Caco-2 (cell line): ENCODE measurements at places on chromosomes 7 and 10. TPM values are rescaled to one million over a fixed set of nuclear protein-coding genes. Genes with fewer than 3 reads are reported as not detected.

- peaks cover 7% of the 10 kb centered on the region for H3K36me3 ChIP-seq
- no peak overlapping the region for H3K4me3 ChIP-seq
- DNase-seq = no peak
- H3K4me1 ChIP-seq = peaks cover 4% of the 10 kb centered on the region
Observed at GRCh38 chr10:11864727-11865126, 41.6 kb downstream of the PROSER2 start.

ATOH7 gene
- total RNA-seq = 0.21 and 0.54 TPM in 2 replicates

- H3K36me3 ChIP-seq = no peaks in the 10 kb centered on the region
- H3K4me3 ChIP-seq = no peak overlapping the region
- H3K27ac ChIP-seq = no peak overlapping the region
- H3K27me3 ChIP-seq = no peaks in the 10 kb centered on the region; the same call in 1 of the 2 replicates
Observed at GRCh38 chr10:129024046-129024445, 443.0 kb upstream of the MGMT start.

DNA sequence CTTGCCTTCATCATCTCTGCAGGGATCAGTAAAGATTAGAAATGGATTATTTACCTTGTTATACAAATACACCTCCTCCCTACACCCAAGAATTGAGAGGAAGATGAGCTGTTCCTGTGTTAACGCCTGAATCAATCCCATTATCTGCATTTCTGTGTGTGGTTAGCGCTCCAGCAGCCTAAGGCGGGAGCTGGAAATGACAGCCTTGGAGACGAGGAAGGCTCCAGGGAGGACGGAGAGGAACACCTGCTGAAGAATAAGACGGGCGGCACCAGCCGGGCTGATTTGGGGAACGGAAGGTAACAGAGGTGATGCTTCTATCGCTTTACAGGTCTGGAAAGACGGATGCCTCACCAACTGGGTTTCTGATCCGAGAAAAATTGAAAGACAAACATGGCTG lies 34.2 kb upstream of the DDC start:
- H3K4me1 ChIP-seq = no peaks in the 10 kb centered on the region
- DNase-seq = no peak

GRCh38 chr10:70599319-70599718 lies 3.2 kb downstream of the PRF1 start:
- DNase-seq = no peak
- H3K36me3 ChIP-seq = no peaks in the 10 kb centered on the region
- no peak overlapping the region for H3K4me3 ChIP-seq
- H3K4me1 ChIP-seq = peaks cover 18% of the 10 kb centered on the region

DNA sequence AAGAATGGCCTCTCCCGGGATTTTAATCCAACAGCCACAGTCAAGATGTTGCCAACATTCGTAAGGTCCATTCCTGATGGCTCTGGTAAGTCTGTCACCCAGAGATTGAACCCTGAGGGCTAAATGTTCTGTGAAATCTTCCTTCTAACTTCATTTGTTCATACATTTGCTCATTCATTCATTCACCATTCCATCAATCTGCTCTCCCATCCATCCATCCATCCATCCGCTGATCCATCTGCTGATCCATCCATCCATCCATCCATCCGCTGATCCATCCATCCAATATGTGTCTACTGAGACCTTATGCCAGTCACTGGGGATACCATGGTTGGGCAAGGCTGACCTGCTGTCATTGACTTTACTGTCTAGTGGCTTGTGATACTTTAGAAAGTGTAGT lies 65.6 kb downstream of the HK1 start:
- no peak overlapping the region for H3K27ac ChIP-seq
- H3K36me3 ChIP-seq = no peaks in the 10 kb centered on the region
- peaks cover 15% of the 10 kb centered on the region for H3K4me1 ChIP-seq

DNA sequence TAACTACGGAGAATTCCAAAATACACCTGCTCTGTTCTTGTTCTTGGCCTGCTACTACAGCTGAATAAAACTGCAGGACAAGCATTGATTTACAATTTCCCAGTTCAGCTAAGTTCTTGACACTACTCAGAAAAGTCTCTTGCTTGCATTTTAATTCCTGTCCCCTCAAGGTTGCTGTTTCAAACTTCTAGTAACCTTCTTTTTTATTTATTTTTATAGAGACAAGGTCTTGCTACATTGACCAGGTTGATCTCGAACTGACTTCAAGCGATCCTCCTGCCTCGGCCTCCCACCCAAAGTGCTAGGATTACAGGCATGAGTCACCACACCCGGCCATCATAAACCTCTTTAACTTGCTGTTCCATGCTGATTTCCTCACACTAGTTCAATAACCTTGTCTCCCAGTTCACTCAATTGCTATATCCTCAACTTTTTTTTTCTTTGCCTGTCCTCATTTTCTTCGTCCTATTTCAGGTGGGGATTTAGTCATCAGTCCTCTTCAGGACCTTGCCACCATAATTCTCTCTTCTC lies 79.9 kb downstream of the ARHGAP21 start:
- no peak overlapping the region for H3K4me3 ChIP-seq
- H3K27me3 ChIP-seq = no peaks in the 10 kb centered on the region
- no peak for DNase-seq
- no peaks in the 10 kb centered on the region for H3K36me3 ChIP-seq
- H3K27ac ChIP-seq = no peak overlapping the region

SKIDA1 gene
- 5.7 and 6.3 TPM in 2 replicates for total RNA-seq

- peaks cover 5% of the 10 kb centered on the region; the same call in 1 of the 2 replicates for H3K4me1 ChIP-seq
- no peaks in the 10 kb centered on the region for H3K36me3 ChIP-seq
- H3K27me3 ChIP-seq = no peaks in the 10 kb centered on the region
- H3K27ac ChIP-seq = peak overlapping the region; percentile 29
- DNase-seq = peak; percentile 46
Observed at GRCh38 chr7:145692237-145692950, 424.2 kb upstream of the CNTNAP2 start.

- no peak overlapping the region for H3K27ac ChIP-seq
- H3K36me3 ChIP-seq = no peaks in the 10 kb centered on the region; the same call in 1 of the 2 replicates
- H3K4me3 ChIP-seq = no peak overlapping the region
- no peak for DNase-seq
- H3K27me3 ChIP-seq = no peaks in the 10 kb centered on the region
Observed at GRCh38 chr10:34396663-34397062, 418.4 kb downstream of the PARD3 start.

DNA sequence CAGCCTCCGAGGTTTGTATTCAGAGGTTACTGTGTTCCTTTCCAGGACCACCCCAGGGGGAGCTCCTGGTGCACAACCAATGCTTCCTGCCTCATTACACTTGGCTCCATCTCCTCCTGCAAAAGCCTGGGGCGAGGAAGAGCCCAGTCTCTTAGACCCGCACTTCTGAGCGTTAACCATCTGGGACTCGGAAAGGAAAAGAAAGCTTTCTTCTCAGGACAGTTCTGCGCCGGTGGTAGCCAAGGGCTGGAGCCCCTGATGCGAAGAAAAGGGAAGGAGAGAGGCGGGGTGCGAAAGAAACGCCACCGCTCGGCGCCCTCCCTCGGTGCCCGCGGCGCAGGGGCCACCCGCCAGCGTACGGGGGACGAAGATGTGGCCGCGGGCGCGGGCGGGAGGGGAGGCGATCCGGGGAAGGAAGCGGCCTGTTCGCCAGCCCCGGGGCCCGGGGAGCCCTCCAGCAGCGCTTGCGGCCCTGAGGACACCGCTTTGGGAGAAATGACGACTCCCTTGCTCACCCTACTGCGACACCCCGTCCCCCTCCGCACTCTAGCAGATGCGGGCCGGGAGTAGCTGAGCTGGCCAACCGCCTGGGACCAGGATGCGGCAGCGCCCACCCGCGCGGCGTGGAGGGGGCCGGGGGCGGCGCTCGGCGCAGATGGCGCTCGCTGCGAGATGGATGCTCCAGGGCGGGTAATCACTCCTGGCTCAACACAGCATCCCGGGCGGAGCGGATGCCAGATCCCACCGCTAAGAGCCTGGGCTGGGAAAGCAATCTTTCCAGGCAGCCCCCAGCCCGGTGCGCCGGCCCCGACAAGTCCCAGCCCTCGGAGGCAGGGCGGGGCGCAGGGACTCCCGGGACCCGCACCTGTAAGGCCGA lies 1.3 kb downstream of the NRCAM start:
- peak overlapping the region; percentile 75 for H3K4me3 ChIP-seq
- no peaks in the 10 kb centered on the region for H3K27me3 ChIP-seq
- peak; percentile 60 for DNase-seq
- no peaks in the 10 kb centered on the region for H3K36me3 ChIP-seq
- H3K27ac ChIP-seq = peak overlapping the region; percentile 74
- H3K4me1 ChIP-seq = peaks cover 29% of the 10 kb centered on the region

DPP6 gene
- total RNA-seq = not detected in 2 replicates

GOLGA7B gene
- 0.21 and 0.36 TPM in 2 replicates for total RNA-seq

- no peaks in the 10 kb centered on the region for H3K27me3 ChIP-seq
- H3K27ac ChIP-seq = no peak overlapping the region
- no peaks in the 10 kb centered on the region for H3K4me1 ChIP-seq
- no peaks in the 10 kb centered on the region for H3K36me3 ChIP-seq
- no peak for DNase-seq
- H3K4me3 ChIP-seq = no peak overlapping the region
Observed at GRCh38 chr7:38300175-38300574, 26.7 kb upstream of the TARP start.

UMAD1 gene
- total RNA-seq = 20.0 and 20.3 TPM in 2 replicates

GRCh38 chr10:118523775-118524174 lies 71.7 kb downstream of the PRLHR start:
- H3K27me3 ChIP-seq = no peaks in the 10 kb centered on the region
- H3K4me1 ChIP-seq = no peaks in the 10 kb centered on the region
- H3K27ac ChIP-seq = no peak overlapping the region

GRCh38 chr7:22841954-22842353 lies 19.3 kb upstream of the TOMM7 start:
- no peak for DNase-seq
- no peak overlapping the region for H3K27ac ChIP-seq
- H3K4me3 ChIP-seq = no peak overlapping the region
- no peaks in the 10 kb centered on the region for H3K36me3 ChIP-seq
- H3K27me3 ChIP-seq = no peaks in the 10 kb centered on the region

MYL10 gene
- total RNA-seq = not detected in 2 replicates

PDAP1 gene
- 180 and 191 TPM in 2 replicates for total RNA-seq

ADCY1 gene
- total RNA-seq = 2.9 and 3.6 TPM in 2 replicates

TAS2R40 gene
- total RNA-seq = not detected in 2 replicates

GRCh38 chr10:126806498-126806897 lies 98.7 kb upstream of the DOCK1 start:
- no peak for DNase-seq
- no peak overlapping the region for H3K27ac ChIP-seq
- H3K4me3 ChIP-seq = no peak overlapping the region
- H3K4me1 ChIP-seq = peaks cover 16% of the 10 kb centered on the region; the same call in 1 of the 2 replicates

- no peak for DNase-seq
- no peaks in the 10 kb centered on the region for H3K27me3 ChIP-seq
- H3K27ac ChIP-seq = peak overlapping the region; percentile 48
Observed at GRCh38 chr7:150380463-150380862, 1.3 kb downstream of the ZNF775 start.

GRCh38 chr10:79331709-79332108 lies 15.6 kb upstream of the PPIF start:
- DNase-seq = no peak
- no peak overlapping the region for H3K4me3 ChIP-seq
- no peaks in the 10 kb centered on the region for H3K36me3 ChIP-seq
- no peaks in the 10 kb centered on the region for H3K27me3 ChIP-seq
- H3K4me1 ChIP-seq = no peaks in the 10 kb centered on the region

LIPJ gene
- total RNA-seq = not detected in 2 replicates

GRCh38 chr10:91144961-91145360 lies 75.5 kb upstream of the PCGF5 start:
- H3K4me3 ChIP-seq = no peak overlapping the region
- H3K27me3 ChIP-seq = no peaks in the 10 kb centered on the region
- H3K4me1 ChIP-seq = no peaks in the 10 kb centered on the region
- no peak overlapping the region for H3K27ac ChIP-seq
- H3K36me3 ChIP-seq = no peaks in the 10 kb centered on the region
- DNase-seq = no peak

DNA sequence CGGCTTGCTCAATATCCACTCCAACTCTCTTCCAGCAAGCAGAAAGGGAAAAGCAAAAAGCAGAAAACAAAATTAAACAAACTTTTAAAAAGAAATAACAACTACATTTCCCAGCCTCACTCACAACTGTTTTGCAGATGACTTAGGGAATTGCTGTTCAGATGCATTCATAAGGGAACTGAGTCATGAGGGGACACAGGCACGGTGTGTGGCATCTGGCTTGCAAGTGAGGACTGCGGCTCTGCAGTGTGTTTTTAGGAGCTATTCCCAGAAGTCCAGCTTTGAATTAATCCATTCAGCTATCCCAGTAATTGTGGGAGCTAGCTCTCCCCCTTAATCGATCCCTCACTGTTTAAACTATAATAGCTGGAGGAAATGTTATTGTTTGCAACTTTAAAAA lies 30.3 kb downstream of the PTN start:
- no peaks in the 10 kb centered on the region for H3K27me3 ChIP-seq
- no peak overlapping the region for H3K4me3 ChIP-seq
- no peaks in the 10 kb centered on the region for H3K36me3 ChIP-seq
- no peak overlapping the region for H3K27ac ChIP-seq
- H3K4me1 ChIP-seq = no peaks in the 10 kb centered on the region

DNA sequence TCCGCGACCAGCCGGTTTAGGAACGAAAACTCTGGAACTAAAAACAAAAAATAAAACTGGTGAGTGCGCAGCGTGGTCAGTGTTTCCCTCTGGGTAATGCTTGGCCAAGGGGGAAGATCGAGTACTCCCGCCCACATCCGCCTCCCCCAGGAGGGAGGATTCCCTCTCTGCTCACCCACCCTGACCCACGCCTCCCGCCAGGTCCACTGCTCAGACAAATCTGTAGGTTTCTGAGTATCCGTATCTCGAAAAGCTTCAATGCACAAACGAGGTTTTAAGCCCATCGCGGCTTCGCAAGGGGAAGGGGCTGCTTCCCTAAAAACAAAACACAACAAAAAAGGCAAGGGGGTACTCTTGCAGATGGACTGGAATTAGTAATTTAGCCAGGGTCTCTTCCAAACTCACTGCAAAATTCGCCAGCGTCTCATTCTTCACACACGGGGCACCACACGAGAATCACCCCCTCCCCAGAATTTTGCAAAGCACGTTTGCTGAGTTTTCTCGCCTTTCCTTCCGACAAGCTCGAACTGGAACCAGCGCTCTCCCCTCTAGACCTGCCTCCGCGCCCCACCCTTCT lies 75.2 kb downstream of the INSIG1 start:
- no peak overlapping the region for H3K27ac ChIP-seq
- peaks cover 2% of the 10 kb centered on the region; the same call in 1 of the 2 replicates for H3K27me3 ChIP-seq
- no peaks in the 10 kb centered on the region for H3K36me3 ChIP-seq
- H3K4me1 ChIP-seq = peaks cover 15% of the 10 kb centered on the region

DNA sequence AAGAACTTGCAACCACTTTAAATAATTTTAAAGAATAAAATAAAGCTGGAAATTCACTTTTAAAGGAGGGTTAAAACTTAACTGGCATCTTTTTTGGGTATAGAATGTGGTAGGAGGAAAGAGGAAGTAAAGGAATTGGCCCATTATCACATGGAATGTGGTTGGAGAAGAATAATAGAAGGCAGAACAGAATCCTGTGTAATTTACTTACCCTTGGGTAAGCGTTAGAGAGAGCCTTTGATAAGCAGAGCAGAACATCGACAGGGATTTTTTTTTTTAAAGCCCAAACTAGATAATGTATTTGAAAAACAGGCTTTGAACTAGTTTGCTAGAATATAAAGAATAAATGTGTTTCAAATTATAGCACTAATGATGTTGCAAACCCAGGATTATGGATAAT lies 199.8 kb upstream of the KIAA1217 start:
- DNase-seq = no peak
- H3K4me3 ChIP-seq = no peak overlapping the region
- no peaks in the 10 kb centered on the region for H3K27me3 ChIP-seq
- peaks cover 25% of the 10 kb centered on the region for H3K4me1 ChIP-seq

TAS2R3 gene
- total RNA-seq = 1.9 and 2.3 TPM in 2 replicates

TFR2 gene
- 8.1 and 9.7 TPM in 2 replicates for total RNA-seq

- H3K27me3 ChIP-seq = no peaks in the 10 kb centered on the region
- H3K4me1 ChIP-seq = peaks cover 4% of the 10 kb centered on the region; the same call in 1 of the 2 replicates
- no peak overlapping the region for H3K27ac ChIP-seq
- H3K36me3 ChIP-seq = no peaks in the 10 kb centered on the region
- no peak for DNase-seq
Observed at GRCh38 chr7:100467638-100468373, 3.7 kb upstream of the SPACDR start.

ZNF488 gene
- total RNA-seq = 5.6 and 8.7 TPM in 2 replicates

OR6V1 gene
- total RNA-seq = not detected in 2 replicates
